Activated CD8-positive, alpha-beta memory T cell treated with anti-CD3 and anti-CD28 coated beads, Interleukin-2, amount 10 ng/mL, durations not matched to agents 7 days and 5 days (primary cell): ENCODE measurements at places on chromosomes 3 and 15. TPM values are rescaled to one million over a fixed set of nuclear protein-coding genes. Genes with fewer than 3 reads are reported as not detected.

DNA sequence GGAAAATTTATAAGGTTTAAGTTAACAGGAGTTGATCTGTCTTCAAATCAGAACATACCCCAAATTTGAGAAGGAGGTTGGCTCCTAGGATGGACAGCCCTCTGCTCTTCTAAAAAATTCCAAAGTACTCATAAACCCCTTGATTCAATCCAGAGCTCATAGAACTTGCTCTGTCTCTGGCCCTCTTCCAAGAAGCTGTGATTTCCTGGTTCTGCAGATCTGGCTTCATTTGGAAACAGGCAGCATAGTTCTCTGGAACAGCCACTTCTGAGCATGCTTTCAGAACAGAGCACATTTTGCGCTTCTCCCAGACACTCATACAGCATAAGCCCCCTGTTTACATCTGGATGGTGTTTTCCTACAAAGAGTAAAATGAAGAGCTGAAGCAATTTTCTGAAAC is 96.7 kb downstream of the KBTBD8 start:
- DNase-seq, result no peak
- no peak overlapping the region for H3K27ac ChIP-seq
- peaks cover 12% of the 10 kb centered on the region for H3K27me3 ChIP-seq
- H3K36me3 ChIP-seq, result no peaks in the 10 kb centered on the region
- no peaks in the 10 kb centered on the region for H3K4me1 ChIP-seq
- no peak overlapping the region for H3K4me3 ChIP-seq

DNA sequence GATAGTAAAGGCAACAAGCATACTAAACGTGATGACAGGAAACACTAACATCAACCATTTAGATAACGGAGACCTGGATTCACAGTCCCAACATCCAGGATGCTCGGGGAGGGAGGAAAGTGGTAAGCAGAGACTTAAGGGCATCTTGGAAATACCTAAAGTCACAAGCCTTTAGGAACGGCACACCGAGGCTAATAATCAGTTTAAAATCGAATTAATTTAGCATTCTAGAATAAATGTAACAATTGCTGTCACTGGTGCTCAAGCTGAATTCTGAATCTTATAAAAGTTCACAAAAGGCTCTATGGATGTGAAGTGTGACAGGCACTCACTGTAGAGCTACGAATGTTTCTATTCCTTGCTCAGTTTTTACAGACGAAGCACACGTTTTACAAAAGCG is 1.3 kb downstream of the CD47 start:
- no peaks in the 10 kb centered on the region for H3K27me3 ChIP-seq
- H3K4me3 ChIP-seq, result peak overlapping the region; percentile 97
- H3K36me3 ChIP-seq, result peaks cover 20% of the 10 kb centered on the region
- no peak for DNase-seq
- peak overlapping the region; percentile 99 for H3K27ac ChIP-seq
- peaks cover 28% of the 10 kb centered on the region for H3K4me1 ChIP-seq

GRCh38 chr3:67662733-67663132 is 8.3 kb upstream of the SUCLG2 start:
- peaks cover 33% of the 10 kb centered on the region for H3K36me3 ChIP-seq
- H3K27ac ChIP-seq, result no peak overlapping the region
- H3K4me1 ChIP-seq, result peaks cover 12% of the 10 kb centered on the region
- no peaks in the 10 kb centered on the region for H3K27me3 ChIP-seq
- no peak for DNase-seq
- no peak overlapping the region for H3K4me3 ChIP-seq

DNA sequence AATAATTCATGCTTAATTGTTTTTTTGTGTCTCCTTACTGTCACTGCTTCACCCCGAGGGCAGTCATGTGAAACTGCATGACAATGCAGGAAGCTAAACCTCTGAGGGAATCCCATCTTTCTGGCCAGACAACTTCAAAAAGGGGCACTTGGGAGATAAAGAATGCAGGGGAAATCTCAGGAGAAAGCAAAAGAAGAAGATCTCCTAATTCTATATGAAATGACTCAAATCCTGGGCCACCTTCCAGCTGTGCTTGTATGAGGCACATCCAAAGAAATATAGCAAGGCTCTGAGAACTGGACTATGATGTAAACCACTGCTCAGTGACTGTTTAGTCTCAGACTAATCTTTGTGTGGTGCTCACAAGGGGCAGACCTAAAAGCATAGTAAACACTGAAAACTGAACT is 22.6 kb upstream of the UMPS start:
- H3K27me3 ChIP-seq, result peaks cover 52% of the 10 kb centered on the region
- H3K36me3 ChIP-seq, result no peaks in the 10 kb centered on the region

GRCh38 chr3:196388956-196389355 is 43.3 kb downstream of the UBXN7 start:
- H3K4me3 ChIP-seq, result no peak overlapping the region
- peaks cover 75% of the 10 kb centered on the region for H3K36me3 ChIP-seq

- H3K27me3 ChIP-seq, result no peaks in the 10 kb centered on the region
- DNase-seq, result no peak
- H3K36me3 ChIP-seq, result peaks cover 7% of the 10 kb centered on the region
- no peak overlapping the region for H3K27ac ChIP-seq
- H3K4me3 ChIP-seq, result no peak overlapping the region
Measured at GRCh38 chr3:102106416-102107097, 257.2 kb downstream of the NFKBIZ start.

DNA sequence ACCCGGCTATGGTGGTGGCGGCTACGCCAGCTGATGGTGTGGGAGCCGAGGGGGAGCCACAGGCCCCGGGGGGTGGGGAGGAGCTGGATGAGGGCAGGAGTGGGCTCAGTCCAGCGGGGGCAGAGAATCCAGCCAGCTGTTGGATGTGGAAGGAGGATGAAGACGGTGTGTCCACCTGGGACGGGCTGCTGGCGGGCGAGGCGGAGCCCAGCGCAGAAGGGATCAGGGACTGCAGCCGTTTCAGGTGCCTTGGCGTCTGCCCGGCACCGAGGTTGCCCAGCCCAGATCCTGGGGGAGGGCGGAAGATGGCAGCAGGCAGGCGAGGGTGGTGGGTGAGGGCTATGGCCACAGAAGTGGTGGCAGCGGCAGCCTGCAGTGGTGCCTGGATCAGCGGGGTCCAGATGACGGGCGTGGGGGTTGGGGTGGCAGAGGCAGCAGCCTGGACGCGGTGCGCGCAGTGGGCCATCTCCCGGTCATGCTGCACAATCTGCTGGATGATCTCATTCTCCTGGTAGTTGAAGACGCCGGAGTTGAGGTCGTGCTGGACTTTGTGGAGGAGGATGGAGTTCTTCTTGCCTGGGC is 45.3 kb downstream of the HCN4 start:
- peaks cover 9% of the 10 kb centered on the region for H3K27me3 ChIP-seq
- no peak for DNase-seq
- no peak overlapping the region for H3K27ac ChIP-seq
- H3K4me1 ChIP-seq, result peaks cover 4% of the 10 kb centered on the region

GRCh38 chr15:38212729-38213351 is 39.8 kb upstream of the SPRED1 start:
- H3K36me3 ChIP-seq, result no peaks in the 10 kb centered on the region
- DNase-seq, result no peak
- H3K27me3 ChIP-seq, result peaks cover 35% of the 10 kb centered on the region
- H3K4me3 ChIP-seq, result no peak overlapping the region
- H3K27ac ChIP-seq, result no peak overlapping the region

DNA sequence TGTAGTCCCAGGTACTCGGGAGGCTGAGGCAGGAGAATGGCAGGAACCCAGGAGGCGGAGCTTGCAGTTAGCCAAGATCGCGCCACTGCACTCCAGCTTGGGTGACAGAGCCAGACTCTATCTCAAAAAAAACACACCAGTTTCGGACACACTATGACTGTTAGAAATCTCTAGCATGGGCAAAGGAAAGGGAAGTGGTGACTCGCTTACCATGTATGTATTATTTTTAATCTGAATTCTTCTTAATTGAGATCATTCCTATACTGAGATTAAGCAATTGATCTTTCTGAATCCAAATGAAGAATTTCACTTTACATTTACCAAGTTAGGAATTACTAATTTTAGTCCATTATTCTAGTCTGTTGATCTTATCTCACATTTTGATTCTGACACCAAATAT is 459.2 kb upstream of the ALCAM start:
- no peak overlapping the region for H3K27ac ChIP-seq
- H3K4me3 ChIP-seq, result no peak overlapping the region
- no peaks in the 10 kb centered on the region for H3K27me3 ChIP-seq

DNA sequence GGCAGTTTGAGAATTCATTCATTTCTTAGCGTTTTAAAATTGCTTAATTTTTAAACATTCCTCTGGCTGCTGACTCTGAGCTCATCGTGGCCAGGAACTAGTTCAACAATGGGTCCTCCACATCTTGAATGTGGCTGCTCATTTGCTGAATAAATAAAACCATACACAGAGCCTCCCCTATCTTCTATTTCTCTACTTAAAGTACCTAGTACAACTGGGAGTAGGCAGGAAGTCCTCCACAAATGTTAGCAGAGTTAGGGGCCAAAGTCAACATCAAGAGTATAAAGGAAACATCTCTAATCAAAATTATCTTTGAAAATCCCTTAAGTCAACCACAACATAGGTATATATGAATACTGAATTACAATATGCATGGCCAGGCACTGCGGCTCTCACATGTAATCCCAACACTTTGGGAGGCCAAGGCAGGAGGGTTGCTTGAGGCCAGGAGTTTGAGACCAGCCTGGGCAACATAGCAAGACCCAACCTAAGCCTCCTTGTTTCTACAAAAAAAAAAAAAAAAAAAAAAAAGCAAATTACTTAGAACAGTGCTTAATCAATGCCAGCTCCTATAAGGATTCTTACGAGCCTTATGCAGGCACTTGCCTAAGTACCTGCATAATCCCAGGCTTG is 57.5 kb upstream of the LMOD3 start:
- DNase-seq, result no peak
- H3K36me3 ChIP-seq, result peaks cover 80% of the 10 kb centered on the region
- peaks cover 48% of the 10 kb centered on the region for H3K4me1 ChIP-seq
- H3K4me3 ChIP-seq, result no peak overlapping the region

DNA sequence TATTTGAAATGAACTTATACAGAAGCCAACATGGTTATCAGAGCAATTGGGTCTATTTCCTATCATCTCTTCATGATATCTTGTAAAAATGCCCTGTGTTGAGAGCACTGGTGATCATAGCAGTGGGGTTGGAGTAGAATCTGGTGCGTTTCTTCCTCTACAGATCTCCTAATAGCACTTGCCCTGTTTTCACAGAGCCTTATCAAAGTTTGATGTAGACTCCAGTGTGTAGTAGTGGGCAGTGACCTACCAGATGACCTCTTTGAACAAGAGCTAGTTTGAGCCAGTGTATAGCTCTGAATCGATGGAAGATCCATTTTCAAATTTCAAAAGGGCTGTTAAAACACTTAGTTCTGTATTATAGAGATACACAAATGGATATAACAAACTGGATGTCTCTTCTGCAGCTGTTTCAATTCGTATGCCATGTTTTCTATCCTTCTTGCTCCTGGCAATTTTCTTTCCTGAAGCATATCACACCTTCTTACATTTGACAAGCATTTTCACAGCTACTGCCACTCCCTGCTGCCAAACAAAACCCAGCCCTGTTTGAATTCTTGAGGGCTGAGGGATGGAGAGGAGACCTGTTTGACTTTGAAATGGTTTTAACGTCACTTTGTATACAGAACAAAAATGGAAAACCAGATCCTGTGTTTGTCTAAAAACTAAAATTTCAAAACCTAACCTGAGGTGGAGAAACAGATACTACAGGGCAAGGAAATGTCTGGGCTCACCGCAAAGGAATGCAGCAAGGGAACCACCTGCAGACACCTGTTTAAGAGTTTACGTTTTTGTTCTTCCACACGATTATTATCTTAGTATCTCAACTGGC is 354.5 kb upstream of the TPRG1 start:
- no peaks in the 10 kb centered on the region for H3K36me3 ChIP-seq
- no peaks in the 10 kb centered on the region for H3K27me3 ChIP-seq
- no peaks in the 10 kb centered on the region for H3K4me1 ChIP-seq
- DNase-seq, result no peak
- no peak overlapping the region for H3K4me3 ChIP-seq
- H3K27ac ChIP-seq, result no peak overlapping the region

SERINC4 gene
- total RNA-seq, result 0.30 TPM

ATP10A gene
- total RNA-seq, result 70.1 TPM

CNTN4 gene
- total RNA-seq, result not detected
